Ureter (tissue), 1 donor: ENCODE measurements at places on chromosomes 11 and 22. TPM values are rescaled to one million over a fixed set of nuclear protein-coding genes. Genes with fewer than 3 reads are reported as not detected.

DNA sequence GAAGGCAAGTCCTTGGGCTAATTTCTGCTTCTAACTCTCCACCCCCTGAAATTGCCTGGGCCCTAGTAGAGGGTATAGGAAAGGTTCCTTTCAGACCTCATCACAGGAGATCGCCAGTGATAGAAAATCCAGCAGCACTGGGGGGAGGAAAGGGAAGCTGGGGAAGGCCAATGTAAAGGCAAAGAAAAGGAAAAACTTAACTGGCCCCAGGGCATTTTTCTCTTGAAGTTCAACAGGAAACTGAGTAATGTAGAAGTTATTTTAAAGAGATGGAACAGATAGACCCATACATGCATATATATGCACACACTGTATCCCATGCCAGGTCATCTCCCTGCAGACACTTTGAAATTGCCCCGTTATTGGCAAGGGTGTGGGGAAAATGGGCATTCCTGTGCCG lies 134.0 kb downstream of the TRIM44 start:
- DNase-seq = no peak

GRCh38 chr11:104432526-104432925 lies 268.6 kb upstream of the PDGFD start:
- DNase-seq = no peak

- no peak for DNase-seq
Measured at GRCh38 chr11:125512106-125512505, 16.0 kb upstream of the FEZ1 start.

- DNase-seq = no peak
Measured at GRCh38 chr11:3710485-3711259, 39.5 kb upstream of the CHRNA10 start.

DNA sequence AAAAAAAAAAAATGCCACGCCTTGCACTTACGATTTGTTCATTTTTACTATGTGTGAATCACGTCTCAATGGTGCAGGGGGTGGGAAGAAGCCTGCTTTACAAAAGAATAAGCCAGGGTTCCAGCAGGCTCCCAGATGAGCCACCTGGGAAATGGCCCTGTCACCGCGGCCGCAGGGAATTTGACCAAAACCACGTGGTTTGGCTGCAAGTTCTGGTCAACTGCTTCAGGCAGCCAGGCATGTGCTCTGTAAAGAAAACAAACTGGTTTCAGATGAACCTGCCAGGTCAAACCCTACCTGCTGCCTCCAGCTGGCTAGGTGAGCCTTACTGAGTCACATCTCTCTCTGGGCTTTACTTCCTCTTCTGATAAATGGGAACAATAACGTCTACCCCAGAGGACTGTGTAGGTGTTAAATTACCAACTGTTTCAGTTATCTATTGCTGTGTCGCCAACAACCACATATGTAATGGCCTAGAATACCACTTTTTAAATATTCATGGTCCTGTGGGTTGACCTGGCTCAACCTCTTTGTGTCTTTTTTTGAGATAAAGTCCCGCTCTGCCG lies 30.5 kb upstream of the GCAT start:
- DNase-seq = peak; percentile 78

DNA sequence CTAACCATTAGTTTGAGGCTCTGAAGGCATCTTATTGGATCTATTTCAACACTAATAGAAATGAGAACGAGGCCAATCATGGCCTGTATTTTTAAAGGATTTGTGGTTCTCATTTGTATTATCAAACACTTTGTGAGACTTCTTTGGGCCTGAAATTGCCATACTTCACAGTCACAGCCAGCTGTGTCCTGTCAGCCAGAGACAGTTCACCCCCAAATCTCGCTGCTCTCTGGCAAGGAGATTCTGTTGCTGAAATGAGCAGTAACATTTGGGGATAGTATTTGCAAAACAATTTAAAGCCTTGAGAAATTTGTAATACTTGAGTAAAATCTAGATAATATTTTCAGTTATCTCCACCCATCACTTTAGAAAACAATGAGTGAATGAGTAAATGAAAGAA lies 26.9 kb upstream of the TENM4 start:
- no peak for DNase-seq

DNA sequence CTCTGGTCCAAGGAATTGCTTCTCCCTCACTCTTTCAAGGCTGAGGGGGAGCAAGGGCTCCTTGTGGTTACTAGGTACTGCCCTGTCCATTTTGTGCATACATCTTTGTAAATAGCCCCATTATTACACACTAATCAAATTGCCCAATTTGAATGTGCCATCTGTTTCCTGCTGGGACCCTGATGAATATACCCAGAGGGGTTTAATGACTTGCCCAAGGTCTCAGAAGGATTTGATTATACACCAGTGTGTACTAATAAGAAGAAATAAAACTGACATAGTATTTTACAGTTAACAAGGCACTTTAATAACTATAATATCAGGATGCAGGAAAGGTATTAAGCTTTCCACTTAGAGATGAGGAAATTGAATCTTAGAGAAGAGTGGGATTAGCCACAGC lies 64.6 kb upstream of the PTPRJ start:
- no peak for DNase-seq

DNA sequence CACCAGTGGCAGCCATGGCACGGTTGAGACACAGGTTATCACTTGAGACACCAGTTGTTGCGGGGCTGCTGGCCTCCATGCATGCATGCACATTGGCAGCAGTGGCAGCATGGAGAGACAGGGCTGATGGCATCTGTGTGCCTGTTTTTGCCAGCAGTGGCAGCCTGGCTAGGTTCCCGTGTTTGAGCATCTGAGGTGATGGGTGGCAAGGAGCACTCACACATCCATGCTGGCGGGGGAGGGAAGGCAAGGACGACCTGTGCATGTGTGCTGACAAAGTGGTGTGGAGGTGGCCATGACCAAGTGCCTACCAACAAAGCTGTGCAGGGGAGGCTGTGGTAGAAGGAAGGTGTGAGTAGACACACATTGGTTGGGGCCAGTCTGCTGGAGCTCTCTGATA lies 133.5 kb downstream of the CNTN5 start:
- no peak for DNase-seq

- DNase-seq = no peak
Measured at GRCh38 chr11:45473341-45473895, 187.3 kb upstream of the SYT13 start.

DNA sequence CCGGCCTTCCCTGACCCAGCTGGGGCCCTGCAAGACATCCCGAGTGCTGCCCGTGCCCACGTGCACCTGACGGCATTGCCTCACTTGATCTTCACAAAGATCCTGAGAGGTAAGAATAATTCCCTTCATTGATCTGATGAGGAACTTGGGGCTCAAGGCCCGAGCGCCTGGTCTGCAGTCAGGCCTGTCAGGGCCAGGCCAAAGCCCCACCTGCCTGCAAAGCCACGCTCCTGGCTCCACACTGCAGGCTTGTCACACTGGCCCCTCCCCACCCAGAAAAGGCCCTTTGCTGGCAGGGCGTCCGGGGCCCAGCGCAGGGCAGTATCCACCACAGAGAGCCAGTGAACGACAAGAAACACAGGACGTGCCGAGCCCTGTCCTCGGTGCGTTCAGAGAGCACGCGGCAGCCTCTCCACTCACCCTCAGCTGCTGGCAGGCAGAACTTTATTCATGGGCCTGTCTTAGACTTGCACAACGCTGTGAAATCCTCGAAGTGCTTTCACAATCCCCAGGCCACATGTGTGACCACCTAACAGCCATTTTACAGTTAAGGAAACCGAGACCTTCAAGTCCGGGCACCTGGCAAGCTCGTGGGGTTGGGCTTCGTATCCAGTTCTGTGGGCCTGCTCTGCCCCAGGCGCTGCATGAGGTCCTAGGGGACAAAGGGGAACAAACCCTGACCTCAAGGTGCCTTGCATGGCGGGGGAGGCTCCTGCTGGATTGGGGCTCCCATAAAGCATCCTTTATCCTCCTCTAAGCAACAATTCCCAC lies 14.8 kb downstream of the KIAA0930 start:
- peak; percentile 72 for DNase-seq

- DNase-seq = no peak
Measured at GRCh38 chr22:27537501-27537900, 264.1 kb downstream of the MN1 start.

- DNase-seq = peak; percentile 92
Measured at GRCh38 chr11:64745521-64746328, 1.8 kb upstream of the RASGRP2 start.

GRCh38 chr11:62925308-62925707 lies 4.1 kb upstream of the CHRM1 start:
- DNase-seq = no peak

- DNase-seq = no peak
Measured at GRCh38 chr11:133708547-133709051, 136.7 kb downstream of the SPATA19 start.

- no peak for DNase-seq
Measured at GRCh38 chr11:75673977-75674582, 5.2 kb upstream of the MAP6 start.

DNA sequence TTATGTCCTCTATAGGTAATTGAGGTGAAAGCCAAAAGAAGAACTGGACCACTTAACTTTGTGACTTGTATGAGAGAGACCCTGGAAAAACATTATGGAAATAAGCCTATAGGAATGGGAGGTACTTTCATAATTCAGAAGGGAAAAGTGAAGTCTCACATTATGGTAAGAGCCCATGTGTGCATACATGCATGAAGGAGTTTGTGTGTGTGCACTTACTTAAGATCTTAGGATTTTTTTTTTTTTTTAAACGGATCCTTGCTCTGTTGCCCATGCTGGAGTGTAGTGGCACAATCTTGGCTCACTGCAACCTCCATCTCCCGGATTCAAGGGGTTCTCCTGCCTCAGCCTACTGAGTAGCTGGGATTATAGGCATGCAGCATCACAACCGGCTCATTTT lies 15.8 kb downstream of the C11orf54 start:
- no peak for DNase-seq

DNA sequence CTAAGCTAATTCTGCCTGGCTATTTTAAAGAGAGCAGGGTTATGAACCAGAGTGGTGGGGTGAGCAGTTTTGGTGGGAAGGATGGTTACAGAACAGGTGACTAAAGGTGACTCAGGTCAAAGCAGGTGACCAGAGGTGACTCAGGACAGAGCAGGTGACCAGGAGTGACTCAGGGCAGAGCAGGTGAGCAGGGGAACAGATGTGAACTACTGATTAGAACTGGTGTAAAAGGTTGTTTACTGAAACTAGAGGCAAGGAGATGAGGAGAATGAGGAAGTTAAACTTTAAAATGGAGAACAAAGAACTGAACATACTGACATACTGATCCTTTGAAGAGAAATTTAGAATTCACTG lies 15.4 kb upstream of the HYLS1 start:
- DNase-seq = no peak

Gene LGALS12
- total RNA-seq = not detected

Gene SLN
- total RNA-seq = 0.57 TPM

Gene TMPRSS5
- total RNA-seq = 1.5 TPM

Gene GLB1L3
- total RNA-seq = not detected

Gene MUC5AC
- not detected for total RNA-seq

Gene OR8G1
- not detected for total RNA-seq

Gene F2
- total RNA-seq = not detected

Gene POU2AF1
- total RNA-seq = 21.7 TPM

Gene HTR3A
- total RNA-seq = not detected

Gene BRSK2
- 1.7 TPM for total RNA-seq
